RKO (cell line): ENCODE measurements at places on chromosomes 1 and 21.
A peak's percentile ranks its signal among the peaks of the same experiment; 100 is the strongest.

- no peak for DNase-seq
Observed at GRCh38 chr1:231625975-231626534, 535 bp upstream of the DISC1 start.

DNA sequence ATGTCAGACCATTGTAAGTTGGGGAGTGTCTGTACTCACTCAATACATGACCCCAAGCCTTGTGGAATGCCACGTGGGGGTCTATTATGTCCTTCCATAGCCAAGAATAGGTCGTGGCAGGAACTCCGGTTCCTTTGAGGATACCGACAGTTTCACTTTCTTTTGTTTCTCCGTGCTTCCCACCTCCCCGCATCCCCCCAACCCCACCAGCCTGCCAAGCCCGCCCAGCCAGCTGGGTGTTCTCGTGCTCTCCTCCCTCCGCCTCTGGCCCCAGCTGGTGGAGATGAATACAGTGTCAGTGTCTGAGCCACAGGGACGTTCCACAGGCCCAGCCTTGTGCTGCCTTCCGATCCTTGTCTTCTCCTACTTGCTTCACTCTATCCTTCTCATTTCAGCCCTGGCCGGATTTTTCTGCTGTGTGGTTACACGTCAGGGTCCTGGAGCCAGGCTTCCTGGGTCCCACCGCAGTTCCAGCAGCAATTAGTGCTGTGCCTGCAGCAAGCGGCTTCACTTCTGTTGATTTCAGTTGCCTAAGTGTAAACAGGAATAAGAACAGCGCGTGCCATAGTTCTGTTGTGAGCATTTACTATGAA lies 4.1 kb upstream of the AGTRAP start:
- DNase-seq, result no peak

DNA sequence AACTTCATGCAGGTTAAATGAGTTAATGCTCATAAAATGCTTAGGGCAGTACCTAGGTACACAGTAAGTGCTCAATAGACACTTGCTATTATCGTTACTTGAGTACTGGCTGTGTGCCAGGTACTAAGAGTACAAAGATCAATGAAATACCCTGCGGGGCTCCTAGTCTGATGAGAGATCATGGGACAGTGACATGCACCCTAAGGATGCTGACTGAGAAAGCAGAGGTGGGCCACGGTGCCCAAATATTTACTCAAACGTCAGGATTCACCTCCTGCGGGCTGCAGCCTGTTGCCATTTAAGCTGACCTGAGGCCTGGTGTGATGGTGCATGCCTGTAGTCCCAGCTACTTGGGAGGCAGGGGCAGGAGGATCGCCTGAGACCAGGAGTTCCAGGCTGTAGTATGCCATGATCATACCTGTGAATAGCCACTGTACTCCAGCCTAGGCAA lies 19.8 kb upstream of the LUZP1 start:
- no peak for DNase-seq

GRCh38 chr1:223189903-223190724 lies 47.1 kb upstream of the TLR5 start:
- DNase-seq, result peak; percentile 24

DNA sequence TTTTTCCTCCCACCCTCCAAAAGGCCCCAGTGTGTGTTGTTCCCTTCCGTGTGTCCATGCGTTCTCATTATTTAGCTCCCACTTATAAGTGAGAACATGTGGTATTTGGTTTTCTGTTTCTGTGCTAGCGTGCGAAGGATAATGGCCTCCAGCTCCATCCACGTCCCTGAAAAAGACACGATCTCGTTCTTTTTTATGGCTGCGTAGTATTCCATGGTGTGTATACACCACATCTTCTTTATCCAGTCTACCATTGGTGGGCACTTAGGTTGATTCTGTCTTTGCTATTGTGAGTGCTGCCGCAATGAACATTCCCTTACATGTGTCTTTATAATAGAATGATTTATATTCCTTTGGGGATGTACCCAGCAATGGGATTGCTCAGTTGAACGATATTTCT lies 177.8 kb downstream of the ETS2 start:
- no peak for DNase-seq

GRCh38 chr21:32338209-32338921 lies 39.7 kb downstream of the MRAP start:
- DNase-seq, result no peak

GRCh38 chr1:168243198-168243597 lies 17.4 kb downstream of the SFT2D2 start:
- no peak for DNase-seq

DNA sequence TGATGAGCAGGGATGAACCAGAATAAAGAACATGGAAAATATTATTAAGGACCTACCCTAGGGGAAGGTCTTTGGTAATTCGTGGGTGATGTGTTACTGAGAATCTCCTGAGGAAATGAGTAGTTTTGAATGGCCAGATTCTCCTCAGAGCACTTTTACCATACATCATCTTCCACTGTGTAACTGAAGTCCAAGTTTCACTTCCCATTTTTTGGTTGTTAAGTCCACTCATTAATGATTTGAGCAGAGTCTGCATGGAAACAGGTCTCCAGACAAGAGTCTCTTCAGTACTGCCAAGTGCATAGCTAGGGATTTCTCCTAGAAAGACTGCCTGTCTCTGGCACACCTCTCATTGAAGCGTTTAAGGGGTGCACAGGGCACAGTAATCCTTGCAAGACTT lies 48.7 kb upstream of the PCP4 start:
- no peak for DNase-seq

GRCh38 chr21:42471206-42471605 lies 24.8 kb downstream of the RSPH1 start:
- no peak for DNase-seq

GRCh38 chr21:10425856-10426255 lies 95.5 kb upstream of the TPTE start:
- DNase-seq, result no peak

GRCh38 chr1:184287001-184287400 lies 99.8 kb upstream of the C1orf21 start:
- DNase-seq, result peak; percentile 8

GRCh38 chr1:19469004-19469403 lies 16.3 kb downstream of the CAPZB start:
- DNase-seq, result no peak

GRCh38 chr1:89603651-89604413 lies 29.1 kb upstream of the LRRC8C start:
- DNase-seq, result peak; percentile 66

GRCh38 chr1:76901158-76901767 lies 34.0 kb downstream of the ST6GALNAC5 start:
- DNase-seq, result peak; percentile 75

DNA sequence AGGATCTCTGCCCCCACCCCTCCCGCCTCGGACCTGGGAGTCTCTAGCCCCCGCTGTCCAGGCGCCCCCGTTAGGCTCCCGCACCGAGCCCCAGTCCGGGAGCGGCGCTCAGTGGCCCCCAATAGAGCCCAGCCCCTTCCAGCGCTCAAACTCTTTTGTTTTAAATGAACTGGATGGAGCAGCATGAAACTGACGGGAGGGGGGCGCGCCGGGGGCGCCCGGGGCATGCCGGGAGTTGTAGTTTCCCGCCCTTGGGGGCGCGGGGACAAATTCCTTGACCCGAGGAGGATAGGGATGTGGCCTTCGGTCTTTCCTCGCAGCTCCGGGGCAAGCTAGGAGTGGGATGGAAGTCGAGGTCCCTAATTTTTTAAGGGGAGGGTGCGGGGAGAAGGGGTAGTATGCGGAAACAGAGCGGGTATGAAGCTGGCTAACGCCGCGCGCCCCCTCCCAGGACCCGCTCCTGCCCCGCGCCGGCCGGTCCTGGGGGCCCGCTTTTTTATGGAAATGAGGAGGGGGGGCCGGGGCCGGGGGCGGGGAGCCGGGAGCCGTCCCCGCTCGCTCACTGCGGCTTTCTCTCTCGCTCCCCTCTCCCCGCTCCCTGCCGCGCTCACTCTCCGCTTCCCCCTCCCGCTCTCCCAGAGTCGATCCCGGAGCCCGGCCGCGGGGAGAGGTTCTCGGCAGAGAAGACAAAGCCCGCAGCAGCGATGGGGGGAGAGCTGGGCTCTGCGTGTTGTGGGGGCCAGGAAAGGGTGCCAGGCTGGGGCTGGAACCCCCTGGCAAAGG lies at the start of gene MEX3A:
TSS of gene MEX3A (minus strand) at position 157 of the 783 bp plus-strand sequence. CDS start 467 bp downstream, outside the sequence.
- DNase-seq, result peak; percentile 86

- peak; percentile 96 for DNase-seq
Observed at GRCh38 chr1:150281758-150282557, at the start of gene CIART. CIART (plus strand) TSS chr1:150282554; CDS start chr1:150283268, 714 bp downstream.

GRCh38 chr1:11495579-11495978 lies 16.6 kb downstream of the DISP3 start:
- no peak for DNase-seq

- peak; percentile 84 for DNase-seq
Observed at GRCh38 chr1:37795340-37796125, 1.9 kb downstream of the MANEAL start.

DNA sequence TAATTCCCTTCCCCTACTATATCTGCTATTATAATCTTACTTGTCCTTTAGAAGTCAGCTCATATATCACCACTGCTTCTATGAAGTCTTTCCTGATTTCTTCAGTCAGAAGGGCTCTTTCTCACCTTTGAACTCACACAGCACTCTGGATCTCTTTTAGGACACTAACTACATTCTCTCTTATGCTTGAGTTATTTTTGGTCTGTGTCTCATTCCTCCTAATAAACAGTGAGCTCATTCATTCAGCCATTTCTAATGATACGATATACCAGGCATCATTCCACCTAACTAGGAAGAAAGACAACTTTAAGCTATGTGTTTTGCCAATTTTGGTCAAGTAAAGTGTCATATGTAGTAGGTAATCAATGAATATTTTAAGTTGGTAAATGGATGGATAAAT lies 1.2 kb upstream of the STYXL2 start:
- no peak for DNase-seq

DNA sequence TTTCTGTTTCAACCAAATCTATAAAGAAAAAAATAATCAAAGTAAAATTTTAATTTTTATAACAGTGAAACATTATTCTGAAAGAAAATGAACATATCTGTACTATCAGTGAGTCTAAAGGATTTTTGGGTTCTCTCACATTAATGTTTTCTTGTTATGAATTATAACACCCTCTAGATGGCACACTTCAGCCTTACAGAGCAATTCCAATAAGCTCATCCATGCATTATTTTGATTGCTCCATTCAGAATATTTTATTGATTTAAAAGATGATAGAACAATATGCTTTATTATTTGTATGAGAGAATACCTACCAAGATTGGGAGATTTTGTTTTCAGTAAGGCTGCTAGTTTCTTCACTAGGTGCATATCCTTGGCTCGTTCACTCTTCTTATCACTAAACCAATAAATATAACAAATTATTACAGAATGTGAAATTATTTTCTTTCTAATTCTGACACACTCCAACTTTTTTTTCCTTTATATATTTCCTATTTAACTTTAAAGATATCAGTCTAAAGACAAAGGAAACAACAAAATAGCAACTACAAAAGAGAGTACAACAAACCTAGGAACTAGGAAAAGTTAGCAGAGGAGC lies 82.4 kb downstream of the RAB3GAP2 start:
- peak; percentile 60 for DNase-seq

GRCh38 chr1:29415156-29415830 lies 179.0 kb downstream of the PTPRU start:
- peak; percentile 22 for DNase-seq

- DNase-seq, result no peak
Observed at GRCh38 chr1:93690921-93691789, 9.5 kb upstream of the BCAR3 start.

DNA sequence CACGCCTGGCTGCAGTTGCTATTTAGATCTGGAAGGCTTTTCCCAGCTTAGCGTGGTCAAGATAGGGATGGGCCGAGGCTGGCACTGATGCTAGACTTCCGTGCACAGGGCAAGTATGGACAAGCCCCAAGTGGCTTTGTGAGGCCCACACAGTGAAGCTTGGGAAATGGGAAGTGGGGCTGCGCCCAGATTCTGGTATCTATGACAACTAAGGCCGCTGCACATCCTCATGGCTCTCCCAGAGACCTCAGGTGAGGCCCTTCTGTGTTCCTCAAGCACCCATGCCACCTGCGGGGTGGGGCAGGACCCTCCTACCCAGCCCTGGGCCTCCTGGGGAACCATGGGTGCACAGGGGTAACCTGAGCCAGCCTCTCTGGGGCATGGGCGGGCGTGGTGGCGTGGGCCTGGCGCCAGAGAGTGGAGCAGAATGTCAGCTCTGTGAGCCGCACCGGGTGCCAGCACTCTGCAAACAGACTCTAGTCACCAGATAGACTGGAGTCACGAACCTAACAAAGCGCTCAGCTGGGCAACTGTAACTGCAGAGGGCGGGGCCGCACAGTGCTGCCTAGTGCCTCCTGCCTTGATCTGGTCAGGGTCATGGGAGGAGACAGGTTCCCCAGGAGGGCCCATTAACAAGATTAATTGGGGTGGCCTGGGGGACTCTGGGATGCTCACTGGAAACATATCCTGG lies 46.4 kb downstream of the ELF3 start:
- no peak for DNase-seq

DNA sequence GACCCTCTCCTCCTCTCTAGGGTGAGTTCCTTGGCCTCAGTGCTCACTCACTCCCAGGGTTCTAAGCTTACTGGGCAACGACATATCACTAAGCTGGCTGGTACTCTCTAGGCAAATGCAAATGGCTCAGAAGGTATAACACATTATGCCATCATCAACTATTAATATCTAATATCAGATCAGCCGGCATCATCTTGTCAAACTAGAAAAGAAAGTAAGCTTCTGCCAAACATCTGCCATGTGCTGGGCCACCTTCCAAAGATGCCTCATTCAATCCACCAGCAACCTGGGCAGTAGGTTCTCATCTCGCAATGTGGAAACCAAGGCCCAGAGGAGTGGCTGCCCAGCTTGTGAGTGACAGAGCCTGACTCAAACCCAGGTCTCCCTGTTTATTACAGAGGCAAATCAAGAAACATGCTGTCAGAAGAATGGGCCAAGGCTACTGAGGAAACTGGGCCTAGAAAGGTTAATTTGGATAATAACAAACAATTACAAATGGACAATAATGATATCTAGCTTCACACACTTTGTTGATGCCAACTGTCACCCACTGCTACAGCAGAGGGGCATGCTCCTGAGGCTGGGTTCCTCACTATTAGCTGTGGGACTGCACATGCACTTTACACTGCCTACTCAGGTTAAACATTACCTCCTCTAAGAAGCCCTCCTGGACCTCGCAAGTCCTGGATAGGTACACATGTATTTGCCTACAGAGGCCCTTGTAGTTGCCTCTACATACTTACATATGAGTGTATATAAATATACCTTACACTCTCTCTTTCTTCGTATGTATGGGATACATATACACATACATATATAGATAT lies 183.3 kb upstream of the JUN start:
- DNase-seq, result no peak
